ENCODE measurements at places on chromosomes 2 and 18.

DNA sequence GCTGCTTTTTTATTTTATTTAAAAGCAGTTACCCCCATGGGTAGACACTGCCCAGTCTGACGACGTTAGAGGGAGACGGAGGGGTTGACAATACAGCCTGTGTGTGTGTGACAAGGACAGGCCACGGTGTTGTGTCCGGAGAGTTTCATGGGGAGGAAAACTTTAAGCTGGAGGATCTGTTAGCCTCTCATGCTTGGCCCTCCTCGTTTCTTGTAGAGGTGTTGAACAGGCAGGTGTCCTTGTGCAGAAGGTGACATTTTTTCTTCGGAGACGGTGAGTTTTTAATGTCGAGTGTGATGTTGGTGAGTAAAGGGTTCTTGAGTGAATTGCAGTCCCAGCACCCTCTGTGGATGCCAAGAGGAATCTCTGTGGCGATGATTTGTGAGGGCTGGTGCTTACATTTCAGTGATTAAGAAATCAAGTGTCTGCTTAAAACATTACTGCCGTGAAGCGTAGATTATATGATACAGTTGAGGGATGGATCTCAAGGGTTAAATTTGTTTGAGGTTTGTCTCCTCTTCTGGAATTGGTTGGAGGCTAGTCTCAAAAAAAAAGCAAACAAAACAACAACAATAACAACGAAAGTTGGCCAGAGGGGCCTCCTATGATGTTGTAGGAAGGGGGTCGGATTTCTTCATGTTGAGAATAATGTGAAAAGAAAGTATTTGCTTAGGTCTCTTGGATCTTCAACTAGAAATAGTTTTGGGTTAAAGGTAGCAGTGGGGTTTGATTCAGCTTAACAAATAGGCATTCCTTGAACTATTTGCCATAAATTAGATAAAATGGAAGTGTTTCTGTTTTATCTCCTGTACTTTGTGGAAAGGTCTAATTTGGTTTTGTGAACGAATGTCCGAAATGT is 1.6 kb downstream of the NCOA1 start:
- DNase-seq: no peak

GRCh38 chr18:62643181-62643580 is 72.2 kb upstream of the PHLPP1 start:
- DNase-seq: no peak

GRCh38 chr18:23453680-23454058 is 582 bp downstream of the RIOK3 start:
- no peak for DNase-seq

DNA sequence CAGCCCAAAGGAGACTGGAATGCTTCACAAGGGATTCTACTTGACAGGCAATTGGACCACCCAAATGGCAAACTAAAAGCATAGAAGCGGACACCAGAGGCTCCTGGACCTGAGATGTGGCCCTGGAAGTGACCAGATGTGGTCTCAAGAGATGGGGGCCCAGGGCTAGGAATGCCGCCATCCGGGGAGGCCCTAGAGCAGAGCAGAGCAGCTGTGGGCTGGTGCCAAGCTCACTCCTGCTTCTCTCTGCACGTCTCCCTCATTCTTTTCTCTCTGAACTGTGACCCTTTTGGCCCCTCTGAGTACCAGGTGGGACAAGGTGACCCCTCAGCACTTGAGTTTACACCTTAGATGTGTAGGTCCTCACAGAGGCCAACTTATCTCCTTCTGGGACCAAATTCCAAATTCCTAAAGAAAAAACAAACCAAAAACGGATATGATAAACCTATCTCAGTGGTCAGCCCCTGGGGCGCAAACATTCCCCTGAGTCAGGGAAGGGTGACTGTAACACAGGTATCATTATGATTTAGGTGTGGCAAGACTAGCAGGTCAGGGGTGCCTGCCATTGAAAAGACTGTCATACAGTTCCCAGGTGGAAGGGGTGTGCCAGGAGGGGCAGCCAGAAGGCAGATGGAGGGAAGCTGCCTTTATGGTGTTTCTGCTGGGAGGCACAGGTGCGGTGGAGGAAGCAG is 6.5 kb upstream of the IL1R2 start:
- no peak for DNase-seq

DNA sequence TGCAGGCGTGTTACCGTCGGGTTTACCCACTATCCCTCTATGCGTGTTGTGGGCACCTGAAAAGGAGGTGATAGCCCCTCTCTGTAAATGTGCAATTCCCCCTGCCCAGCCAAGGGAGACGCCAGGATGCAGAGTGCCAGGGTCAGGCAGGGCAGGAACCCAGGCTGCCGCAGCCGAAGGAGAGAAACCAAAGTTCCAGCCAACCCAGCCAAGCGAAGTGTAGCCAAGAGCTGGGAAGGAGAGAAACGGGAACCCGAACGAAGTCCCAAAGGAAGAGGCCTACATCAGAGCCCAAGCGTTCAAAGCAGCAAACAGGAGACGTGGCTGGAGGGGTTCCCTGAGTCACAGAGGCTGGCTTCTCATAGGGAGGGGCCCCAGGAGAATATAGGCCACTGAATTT is 24.2 kb upstream of the SPR start:
- no peak for DNase-seq

DNA sequence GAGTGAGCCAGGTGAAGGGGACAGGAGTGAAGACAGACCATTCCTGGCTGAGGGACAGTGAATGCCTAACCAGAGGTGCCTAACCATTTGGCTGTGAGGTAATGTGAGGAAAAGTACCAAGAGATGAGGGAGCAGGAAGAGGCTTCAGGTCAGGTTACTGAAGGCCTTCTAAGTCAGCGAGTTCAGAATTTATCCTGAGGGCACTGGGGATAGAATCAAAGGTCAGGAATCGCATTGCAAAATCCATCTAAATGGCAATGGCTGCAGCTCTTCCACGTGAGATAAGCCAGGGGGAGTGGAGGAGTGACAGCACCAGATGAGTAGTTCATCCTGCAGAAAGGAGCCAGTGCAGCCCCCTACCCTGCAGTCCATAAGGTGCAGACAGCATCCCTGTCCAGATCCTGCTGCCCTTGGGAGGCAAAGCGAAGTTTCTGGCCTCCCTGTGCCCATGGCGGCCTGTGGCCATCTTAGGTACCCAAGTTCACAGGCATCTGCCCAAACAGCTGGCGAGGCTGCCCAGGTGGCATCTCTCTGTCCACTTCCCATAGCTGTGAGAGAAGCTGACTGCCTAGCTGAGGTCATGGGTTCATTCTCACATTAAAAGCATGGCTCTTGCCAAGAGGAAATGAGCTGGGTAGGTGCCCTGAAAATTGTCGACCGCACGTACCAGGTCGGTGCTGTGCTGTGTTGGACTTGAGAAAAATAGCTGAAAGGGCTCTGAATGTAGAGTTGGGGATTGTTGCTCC is 49.5 kb downstream of the CYP27C1 start:
- no peak for DNase-seq

- DNase-seq: no peak
Measured at GRCh38 chr2:85062565-85062964, 70.6 kb upstream of the TCF7L1 start.

- DNase-seq: peak; percentile 54
Measured at GRCh38 chr2:64914735-64915509, 74.3 kb upstream of the SLC1A4 start.

Data from ovary (tissue), 10 donors.